Central memory CD4-positive, alpha-beta T cell (primary cell): ENCODE measurements at places on chromosomes 11 and 22.

DNA sequence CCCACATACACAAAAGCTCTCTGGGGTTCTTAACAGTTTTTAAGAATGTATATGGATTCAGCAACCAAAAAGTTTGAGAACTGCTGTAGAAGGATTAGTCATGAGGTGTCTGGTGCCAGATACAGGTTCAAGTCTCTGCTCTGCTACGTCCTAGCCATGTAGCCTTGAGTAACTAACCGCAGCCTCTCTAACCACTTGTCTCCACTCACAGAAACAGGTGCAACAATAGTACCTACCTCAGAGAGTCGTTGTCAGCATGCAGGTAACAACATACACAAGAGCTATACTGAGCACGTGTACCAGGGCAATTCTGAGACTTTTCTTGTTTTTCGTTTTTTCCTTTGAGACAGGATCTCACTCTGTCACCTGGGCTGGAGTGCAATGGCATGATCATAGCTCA is 26.9 kb downstream of the CBX7 start:
- no peak for DNase-seq

- DNase-seq: no peak
Measured at GRCh38 chr11:78441956-78442355, 24.3 kb upstream of the GAB2 start.

DNA sequence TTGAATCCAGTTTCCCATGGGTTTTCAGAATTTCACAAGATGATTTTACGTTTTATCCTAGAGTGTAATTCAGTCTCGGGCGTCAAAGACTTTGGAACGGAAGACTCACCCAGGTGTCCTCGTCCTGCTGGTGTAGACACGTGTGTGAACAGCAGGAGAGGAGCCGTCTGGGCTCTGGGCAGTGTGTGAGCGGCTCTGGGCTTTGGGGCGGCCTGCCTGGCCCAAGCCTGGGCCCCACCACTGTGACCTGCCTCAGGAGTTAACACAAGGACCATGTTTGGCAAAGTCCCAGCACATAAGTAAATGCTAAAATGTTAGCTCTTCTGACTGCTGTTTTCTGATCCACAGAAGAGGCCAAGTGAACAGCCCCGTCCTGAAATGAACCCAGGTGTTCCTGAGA is 1093.3 kb downstream of the BRD1 start:
- DNase-seq: no peak

- no peak for DNase-seq
Measured at GRCh38 chr11:9982127-9982795, 311.8 kb downstream of the SBF2 start.

DNA sequence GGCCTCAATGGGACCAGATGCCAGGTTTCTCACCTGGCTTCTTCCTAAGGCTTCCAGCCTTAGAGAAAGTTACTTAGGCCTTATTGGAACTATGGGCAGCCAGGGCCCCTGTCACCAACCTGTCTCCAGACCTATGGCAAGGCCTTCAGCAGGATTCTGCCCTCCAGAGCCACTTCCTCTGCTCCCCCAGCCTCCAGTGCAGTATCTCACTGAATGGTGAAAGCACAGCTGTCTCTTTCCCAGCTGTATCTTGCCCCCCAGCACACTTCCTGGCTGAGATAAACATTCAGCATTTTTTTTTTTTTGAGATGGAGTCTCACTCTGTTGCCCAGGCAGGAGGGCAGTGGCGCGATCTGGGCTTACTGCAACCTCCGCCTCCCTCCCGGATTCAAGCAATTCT is 1.5 kb downstream of the SLC2A11 start:
- DNase-seq: no peak

GRCh38 chr11:63608353-63609345 is 5.6 kb downstream of the PLAAT3 start:
- DNase-seq: no peak

GRCh38 chr11:118017631-118018315 is 31.6 kb downstream of the IL10RA start:
- no peak for DNase-seq

DNA sequence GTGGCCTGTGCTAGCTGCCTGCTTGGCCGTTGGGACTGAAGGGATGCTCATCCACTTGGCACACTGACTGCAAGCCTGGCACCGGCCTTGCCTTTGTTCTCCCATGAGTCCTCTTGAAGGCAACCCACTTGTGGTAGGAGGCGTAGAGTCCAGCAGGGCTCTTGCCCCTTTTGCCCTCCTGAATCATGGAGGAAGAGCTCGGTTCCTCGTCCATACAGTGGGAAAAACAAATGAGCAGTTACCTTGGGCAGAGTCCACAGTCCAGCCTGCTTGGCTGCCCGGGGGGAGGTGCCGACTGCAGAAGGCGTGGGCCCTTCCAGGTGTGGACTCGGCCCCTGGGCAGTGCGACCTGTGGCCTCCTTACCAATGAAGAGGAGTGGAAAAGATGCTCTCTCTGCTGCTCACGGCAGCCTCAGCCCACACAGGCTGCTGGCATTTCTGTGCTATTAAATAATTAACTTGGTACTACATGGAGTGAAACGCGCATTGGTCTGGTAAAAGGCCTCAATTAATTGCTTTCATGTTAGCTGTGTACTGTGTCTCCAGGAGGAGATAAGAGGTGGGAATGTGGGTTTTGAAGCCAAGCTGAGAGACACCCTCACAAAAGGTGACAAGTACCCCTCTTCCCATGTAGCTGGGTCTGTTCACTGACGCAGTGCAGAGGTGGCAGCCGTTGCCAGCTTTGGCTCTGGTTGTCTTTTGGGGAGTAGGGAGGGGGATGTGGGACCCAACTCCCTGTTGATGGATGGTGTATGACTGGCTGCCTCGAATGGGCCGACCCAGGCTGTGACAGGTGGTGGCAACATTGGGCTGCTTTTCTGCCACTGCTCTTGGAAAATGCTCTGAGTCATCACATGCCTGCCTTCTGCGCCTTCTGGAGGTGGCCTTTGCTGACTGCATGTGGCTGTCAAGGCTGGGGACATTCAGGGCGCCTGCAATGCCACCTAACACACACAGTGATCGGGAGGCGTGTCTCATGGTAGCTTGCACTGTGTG is 26.8 kb upstream of the B3GAT1 start:
- no peak for DNase-seq

- no peak for DNase-seq
Measured at GRCh38 chr22:25680956-25681355, 61.0 kb upstream of the MYO18B start.

GRCh38 chr11:61793829-61794204 is 1.1 kb downstream of the FEN1 start:
- no peak for DNase-seq

- DNase-seq: no peak
Measured at GRCh38 chr11:119880143-119880542, 151.1 kb upstream of the NECTIN1 start.

GRCh38 chr11:119774172-119774763 is 45.3 kb upstream of the NECTIN1 start:
- no peak for DNase-seq

GRCh38 chr22:34776817-34777216 is 289.1 kb upstream of the ISX start:
- no peak for DNase-seq

DNA sequence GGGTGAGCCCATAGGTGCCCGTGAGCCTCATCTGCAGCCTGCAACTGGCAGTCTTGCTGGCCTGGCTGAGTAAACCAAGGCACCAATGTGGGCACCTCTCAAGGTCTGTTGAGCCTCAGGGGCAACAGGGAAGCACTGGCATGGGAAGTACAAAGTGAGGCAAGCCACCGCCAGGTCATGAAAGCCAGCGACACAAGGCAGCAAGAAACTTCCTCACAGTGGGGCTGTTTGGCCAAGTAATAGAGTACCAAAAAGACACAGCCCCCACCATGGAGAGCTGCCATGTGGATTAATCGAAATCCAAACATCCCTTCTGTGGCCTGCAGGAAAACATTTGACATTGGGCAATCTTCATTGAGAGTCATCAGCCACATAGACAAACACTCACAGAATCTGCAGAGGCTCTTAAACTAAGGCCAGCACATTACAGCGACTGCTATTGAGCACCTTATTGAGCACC is 43.6 kb upstream of the FIBIN start:
- no peak for DNase-seq

DNA sequence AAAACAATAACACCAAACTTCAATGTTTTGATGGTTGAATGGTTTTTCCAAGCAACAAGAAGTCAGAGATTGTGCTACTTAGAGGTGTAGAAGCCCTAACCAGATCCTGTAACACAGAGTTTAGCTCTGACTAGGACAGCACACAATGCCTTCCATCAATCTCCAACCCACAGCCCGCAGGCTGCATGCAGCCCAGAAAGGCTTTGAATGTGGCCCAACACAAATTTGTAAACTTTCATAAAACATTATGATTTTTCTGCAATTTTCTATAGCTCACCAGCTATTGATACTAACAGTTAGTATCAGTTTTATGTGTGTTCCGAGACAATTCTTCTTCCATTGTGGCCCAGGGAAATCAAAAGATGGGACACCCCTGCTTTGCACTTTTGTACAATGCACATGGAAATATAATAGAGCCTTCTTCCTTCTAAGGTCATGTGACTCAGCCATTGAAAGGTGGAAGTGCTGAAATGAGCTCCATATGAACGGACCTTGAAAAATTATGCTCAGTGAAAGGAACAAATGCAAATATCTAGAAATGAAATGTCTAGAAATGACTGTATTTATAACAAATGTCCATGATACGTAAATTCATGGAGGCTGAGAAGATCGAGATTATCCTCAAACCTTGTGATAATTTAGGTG is 47.6 kb upstream of the VPREB1 start:
- DNase-seq: no peak

- DNase-seq: no peak
Measured at GRCh38 chr11:131668500-131669400, 298.3 kb downstream of the NTM start.

DNA sequence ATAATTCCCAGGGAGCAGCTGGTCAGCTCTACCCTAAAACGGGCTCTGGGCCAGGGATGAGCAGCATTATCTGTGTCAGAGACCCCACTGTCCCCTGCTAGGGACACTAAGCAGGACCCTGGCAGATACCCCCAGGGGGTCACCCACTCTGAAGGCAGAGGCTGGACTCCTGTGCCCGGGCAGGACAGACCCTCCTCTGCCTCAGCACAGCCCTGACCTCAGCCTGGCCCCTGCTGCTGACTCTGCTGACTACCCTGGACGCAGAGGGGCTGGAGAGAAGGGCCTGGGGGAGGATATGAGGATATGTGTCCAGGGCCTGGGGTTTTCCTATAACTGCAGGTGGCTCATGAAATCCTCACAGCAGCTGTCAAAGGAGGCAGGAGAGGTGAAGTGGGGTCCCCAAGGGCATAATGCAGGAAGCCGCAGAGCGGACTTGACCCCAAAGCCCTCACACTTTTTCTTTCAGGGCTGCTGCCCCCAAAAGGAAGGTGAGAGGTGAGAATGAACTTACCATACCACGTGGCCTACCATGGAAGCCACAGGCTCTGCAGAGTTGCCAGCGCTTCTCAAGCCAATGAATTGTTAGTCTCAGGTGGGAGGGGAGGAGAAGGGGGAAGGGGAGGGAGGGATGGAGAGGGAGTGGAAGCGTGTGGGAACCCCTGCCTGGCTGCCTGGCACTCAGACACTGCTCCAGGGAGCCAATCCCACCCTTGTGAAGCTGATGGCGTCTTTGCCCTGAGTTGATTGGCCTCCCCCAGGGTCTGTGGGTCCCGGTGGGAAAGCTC is 76.7 kb upstream of the WNT11 start:
- DNase-seq: no peak

GRCh38 chr22:25334162-25334490 is 114.7 kb downstream of the CRYBB2 start:
- DNase-seq: no peak

- no peak for DNase-seq
Measured at GRCh38 chr11:66529069-66529468, 16.8 kb downstream of the ZDHHC24 start.

GRCh38 chr22:27915986-27916385 is 3.1 kb downstream of the PITPNB start:
- DNase-seq: no peak

DNA sequence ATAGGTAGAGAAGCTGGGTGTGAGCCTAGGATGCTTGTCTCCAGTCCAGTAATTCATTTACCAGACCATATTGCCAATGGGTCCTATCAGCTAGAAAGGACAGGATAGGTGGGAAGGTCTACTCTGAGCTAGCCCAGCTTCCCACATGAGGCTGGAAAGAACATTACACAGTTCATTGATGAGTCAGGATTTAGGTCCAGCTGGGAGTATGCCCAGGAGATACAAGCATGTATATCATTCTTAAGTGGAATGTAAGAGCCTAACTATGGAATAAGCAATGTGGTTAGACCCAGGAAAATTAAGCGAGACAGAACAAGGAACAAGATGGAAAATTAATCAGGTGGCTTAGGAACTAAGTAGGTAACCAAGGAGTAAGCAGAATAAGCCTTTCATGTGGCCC is 59.0 kb upstream of the TBCEL start:
- DNase-seq: no peak

GRCh38 chr11:33618351-33618710 is 82.3 kb downstream of the C11orf91 start:
- DNase-seq: no peak

DNA sequence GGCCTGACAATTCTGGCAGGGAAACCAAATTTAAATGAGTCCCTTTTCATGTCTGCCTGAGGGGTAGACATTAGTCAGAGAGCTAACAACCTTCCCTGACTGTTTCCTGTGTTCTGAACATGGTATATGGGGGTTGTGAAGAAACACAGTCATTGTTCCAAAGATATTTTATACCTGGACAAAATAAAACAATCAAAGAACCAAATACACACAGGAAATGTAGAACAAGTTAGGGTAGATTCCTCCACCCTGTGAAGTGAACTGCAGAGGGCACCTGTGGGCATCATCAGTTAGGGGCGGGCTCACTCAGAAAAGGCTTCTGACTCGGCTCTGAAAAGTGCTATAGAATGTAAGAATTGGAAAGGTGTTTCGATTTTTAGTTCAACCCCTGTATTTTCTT is 231.9 kb upstream of the CADM1 start:
- no peak for DNase-seq

DNA sequence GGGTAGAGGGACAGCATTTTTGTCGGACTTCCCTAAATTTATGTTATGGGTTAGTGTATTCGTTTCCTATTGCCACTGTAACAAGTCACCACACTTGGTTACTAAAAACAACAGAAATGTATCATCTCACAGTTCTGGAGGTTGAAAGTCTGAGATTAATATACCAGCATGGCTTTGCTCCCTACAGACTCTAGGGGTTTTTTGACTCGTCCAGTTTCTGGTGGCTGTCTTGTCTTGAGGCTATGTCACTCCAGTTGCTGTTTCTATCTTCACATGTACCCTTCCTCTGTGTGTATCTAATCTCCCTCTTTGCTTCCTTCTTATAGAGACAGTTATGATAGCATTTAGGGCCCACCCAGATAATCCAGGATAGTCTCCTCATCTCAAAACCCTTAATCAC is 9.1 kb upstream of the CCDC179 start:
- DNase-seq: no peak

- no peak for DNase-seq
Measured at GRCh38 chr11:6410695-6411430, 8.0 kb downstream of the APBB1 start.

- DNase-seq: peak; percentile 12
Measured at GRCh38 chr11:61392981-61393595, 701 bp downstream of the TMEM216 start.
